Midbrain (tissue), 1 donor: ENCODE measurements at places on chromosomes 1 and 21.
A peak's percentile ranks its signal among the peaks of the same experiment; 100 is the strongest.

- DNase-seq = no peak
Measured at GRCh38 chr1:198678901-198679329, 40.1 kb downstream of the PTPRC start.

- DNase-seq = no peak
Measured at GRCh38 chr1:2504949-2505272, 21.5 kb downstream of the PANK4 start.

GRCh38 chr1:22225858-22226589 lies 83.1 kb upstream of the WNT4 start:
- no peak for DNase-seq

DNA sequence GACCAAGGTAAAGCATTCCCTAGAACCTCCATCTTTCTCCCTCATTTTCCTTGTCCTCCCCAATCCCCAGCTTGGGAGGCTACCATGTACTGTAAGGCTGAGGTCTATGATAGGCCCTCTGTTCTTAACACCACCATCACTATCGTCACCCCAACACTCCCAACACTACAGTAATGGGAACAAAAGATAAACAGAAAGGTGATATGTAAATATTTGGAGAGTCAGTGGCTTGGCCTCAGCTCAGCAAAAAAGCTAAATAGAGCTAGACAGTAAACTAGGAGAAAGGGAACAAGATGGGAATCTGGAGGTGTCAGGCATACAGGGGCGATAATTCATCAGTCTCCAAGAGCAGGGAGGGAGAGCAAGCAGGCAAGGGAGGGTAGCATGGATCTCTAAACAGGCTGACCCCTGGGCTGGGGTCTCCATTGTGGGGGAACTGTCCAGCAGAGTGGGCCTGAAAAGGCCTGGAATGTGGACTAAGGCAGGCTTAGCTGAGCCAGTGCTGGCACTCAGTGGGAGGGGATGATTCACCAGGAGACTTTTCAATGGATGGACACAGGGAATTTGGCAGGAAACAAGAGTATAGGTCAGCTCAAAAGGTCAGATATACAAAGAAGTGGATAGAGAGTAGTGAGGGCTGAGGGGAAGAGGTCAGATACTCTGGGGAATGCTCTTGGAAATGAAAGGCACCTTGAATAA lies 6.7 kb downstream of the WNT2B start:
- DNase-seq = no peak

DNA sequence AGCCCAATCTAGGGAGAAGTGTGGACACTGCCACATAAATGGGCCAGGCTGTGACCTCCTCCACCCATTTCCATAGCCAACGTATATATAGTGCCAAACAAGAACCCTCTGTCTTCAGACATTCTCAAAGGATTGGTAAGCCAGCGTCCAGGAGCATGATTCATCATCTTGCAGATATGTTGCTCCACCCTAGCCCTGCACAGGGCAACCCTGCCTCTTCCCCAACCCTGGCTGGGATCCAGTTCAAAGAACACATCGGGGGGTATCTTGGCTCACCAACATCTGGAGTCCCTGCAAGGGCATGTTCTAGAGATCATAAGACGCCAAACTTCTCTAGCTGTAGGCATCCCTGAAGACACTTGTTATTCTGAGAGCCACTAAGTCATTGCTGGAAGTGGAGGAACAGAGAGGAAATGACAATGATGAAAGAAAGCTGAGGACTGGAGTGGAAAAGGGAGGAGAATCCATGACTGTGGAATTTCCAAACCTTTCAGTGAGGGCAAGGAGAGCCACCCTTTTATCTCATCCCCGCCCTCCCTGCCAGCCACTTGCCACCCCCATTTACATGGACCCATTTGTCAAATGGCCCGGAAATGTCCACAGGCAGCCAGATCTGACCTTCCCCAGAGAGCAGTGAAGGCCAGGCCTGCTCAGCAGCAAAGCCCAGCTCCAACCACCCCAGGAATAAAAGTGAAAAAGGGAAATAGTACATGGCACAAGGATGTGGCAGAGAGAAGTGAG lies 144.1 kb upstream of the CTTNBP2NL start:
- no peak for DNase-seq

GRCh38 chr1:234683127-234683860 lies 73.3 kb upstream of the IRF2BP2 start:
- no peak for DNase-seq

GRCh38 chr1:230824551-230824918 lies 43.8 kb downstream of the C1orf198 start:
- DNase-seq = no peak

DNA sequence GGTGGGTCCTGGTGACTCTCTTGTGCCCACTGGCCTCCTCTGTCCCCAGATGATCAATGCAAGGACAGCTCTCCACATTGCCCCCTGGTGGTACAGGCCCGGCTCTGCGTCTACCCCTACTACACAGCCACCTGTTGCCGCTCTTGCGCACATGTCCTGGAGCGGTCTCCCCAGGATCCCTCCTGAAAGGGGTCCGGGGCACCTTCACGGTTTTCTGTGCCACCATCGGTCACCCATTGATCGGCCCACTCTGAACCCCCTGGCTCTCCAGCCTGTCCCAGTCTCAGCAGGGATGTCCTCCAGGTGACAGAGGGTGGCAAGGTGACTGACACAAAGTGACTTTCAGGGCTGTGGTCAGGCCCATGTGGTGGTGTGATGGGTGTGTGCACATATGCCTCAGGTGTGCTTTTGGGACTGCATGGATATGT lies 10.8 kb downstream of the ADAMTSL4 start:
- DNase-seq = peak; percentile 58

DNA sequence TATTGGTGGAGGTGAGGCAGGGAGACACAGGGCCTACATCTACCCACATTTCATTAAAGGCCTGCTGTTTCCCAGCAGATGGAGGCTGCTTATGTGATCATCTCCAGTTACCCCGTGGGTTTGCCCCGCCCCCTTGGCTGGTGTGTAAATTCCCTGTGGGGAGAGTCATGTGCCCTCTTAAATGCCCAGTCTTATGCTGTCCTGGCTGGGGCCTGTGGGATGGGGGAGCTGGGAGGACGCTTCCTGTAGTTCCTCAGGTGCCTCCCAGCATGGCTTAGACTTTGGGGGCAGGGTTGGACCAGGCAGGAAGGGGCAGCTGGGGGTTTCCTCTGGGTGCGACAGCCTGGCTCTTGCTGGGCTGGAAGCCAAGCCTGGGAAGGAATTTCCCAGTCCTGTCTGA lies 15.5 kb upstream of the CITED4 start:
- DNase-seq = no peak

DNA sequence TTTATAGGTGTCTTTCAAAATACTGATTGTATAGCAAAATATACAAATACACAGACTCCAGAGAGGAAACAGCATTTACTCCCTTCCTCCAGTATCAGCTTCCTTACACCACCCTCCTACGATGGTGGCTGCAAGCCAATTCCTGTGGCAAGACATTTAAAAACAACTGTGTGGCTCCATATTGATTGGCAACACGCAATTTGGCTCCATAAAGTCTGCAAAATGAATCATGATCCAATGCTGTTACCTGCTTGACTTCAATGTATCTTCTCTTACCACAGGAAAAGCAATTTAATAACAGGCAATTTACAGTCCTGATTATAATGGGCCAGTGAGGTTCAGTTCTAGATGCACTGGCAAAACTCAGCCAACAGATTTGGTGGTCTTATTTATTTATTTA lies 19.7 kb upstream of the ATP6V1G3 start:
- DNase-seq = no peak

DNA sequence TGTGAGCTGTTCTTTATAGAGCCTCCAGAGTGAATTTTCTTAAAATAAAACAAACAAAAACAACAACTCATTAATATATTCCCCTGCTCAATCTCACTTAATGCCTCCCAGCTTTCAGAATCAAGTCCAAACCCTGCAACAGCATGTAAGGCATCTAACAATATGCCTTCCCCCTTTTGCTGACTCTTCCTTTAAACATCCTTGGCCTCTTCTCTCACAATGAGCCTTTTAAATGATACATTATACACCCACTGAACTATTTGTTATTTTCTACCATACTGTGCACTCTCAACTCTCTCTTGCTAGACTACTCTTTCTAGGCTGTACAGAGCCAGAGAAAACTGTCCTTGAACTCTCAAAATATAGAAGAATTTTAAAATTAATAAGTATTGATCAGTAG lies 115.2 kb upstream of the SNX7 start:
- no peak for DNase-seq

DNA sequence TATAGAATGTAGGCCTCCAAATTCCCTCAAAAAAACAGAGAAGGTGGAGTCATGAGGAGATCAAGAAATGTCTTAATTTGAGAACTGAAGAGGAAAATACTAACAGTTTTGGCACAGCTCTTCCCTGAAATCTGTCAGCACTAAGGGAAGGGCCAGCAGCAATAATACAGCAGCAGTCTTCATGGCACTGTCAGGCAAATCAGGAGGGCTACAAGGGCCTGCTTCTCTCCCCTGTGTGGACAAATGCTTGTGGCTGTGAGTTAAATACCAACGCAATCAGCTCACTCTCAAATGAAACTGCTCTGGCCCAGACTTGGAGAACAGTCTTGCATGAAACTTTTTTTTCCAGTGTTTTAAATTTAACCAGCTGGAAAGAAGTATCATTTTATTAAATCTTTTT lies 20.5 kb upstream of the CNN3 start:
- no peak for DNase-seq

DNA sequence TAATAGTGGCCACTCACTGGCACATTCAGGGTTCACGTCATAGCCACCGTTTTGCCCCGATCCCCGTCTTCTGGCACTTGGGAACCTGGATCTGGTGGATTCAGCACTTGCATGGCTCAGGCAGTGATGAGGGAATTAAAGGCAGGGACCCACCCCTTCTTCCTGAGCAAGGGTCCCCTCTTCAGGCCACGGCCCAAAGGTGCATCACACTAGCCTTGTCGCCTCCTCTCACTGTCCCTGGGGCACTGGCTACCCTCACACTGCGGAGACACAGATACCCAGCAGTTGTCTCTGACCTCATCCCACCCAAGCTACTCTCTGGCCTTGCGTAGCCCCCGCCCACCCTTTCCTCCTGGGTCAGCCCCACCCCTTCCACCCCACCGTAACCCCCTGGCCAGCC lies 19.9 kb upstream of the LDLRAP1 start:
- no peak for DNase-seq

DNA sequence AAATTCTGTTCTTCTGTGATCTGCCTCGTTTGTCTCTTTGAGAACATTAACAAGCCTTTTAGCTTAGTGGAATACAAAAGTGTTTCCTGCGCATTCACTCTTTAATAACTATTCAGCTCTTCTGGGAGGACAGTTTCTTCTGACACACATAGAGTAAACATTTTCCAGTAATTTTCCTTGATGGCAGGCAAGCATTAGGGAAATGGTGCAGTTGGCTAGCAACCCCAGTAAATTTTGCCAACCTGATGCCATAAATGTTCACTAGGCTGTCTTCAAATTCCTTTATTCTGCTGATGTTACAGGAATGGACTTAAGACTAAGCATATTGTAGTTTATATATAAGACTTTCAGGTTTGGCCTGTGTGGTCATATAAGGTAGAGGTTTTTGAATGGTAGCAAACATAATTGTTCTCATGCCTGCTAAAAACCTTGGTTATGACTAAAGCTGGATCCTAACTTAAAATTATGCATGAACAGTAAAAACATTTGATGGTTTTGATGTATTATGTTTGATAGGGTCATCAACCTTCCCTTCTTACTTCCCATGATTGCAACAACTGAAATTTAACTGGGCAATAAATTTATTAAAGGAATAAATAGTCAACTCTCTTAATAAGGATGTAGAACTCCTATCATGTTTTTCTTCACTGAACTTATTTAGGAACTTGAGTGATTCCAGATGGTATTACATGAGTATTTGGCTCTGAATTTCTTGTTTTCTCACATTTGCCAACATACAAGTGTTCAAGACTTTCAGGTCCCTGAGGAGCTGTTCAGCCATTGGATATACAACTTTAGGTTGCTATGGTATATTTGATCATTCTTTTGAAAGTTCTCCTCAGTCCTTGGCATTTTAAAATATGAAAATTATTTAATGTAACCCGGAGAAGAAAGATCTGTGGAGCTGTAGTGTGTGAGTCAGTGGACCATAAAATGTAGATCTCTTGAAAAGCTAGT lies 223.4 kb downstream of the FMN2 start:
- DNase-seq = no peak
